ENCODE measurements at places on chromosomes 1 and 21.

DNA sequence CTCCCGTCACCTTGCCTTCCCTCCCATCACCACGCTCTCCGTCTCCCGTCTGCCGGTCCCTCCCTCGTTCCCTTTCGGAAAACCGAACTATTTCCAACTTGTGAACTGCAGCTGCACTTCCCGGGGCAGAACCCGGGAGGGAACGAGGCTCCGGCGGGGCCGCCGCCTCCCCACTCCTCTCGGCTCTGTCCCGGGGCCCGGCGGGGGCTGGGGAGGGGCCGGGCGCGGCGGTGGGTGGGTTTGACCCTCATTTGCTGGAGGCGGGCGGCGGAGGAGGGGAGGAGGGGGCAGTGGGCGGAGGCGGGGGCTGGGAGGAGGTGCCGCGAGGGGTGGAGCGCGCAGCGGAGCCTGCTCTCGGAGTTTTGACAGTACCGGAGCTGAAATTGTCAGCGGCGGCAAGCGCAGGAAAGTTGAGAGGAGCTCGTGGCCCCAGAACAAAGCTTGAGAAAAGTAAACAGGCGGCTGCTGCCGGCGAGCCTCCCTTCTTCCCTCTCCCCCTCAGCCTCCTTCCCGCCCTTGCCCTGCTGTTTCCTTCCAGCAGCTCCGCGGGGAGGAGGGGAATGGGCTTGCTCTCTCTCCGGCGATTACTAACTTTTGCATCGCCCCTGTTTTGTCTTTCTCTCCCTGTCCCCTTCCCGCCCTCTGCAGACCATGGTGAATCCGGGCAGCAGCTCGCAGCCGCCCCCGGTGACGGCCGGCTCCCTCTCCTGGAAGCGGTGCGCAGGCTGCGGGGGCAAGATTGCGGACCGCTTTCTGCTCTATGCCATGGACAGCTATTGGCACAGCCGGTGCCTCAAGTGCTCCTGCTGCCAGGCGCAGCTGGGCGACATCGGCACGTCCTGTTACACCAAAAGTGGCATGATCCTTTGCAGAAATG, 2.9 kb downstream of the LMO4 start:
- DNase-seq: peak; percentile 63

GRCh38 chr1:63935143-63935542, 161.3 kb downstream of the ROR1 start:
- DNase-seq: no peak

DNA sequence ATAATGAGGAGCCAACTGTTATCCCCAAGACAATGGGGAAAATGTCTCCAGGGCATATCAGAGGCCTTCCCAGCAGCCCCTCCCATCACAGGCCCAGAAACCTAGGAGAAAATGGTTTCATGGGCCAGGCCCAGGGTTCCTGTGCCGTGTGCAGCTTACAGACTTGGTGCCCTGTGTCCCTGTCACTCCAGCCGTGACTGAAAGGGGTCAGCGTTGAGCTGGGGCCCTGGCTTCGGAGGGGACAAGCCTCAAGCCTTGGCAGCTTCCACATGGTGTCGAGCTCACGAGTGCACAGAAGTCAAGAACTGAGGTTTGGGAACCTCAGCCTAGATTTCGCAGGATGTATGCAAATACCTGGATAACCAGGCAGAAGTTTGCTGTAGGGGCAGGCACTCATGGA, 18.1 kb downstream of the SIPA1L2 start:
- DNase-seq: no peak

DNA sequence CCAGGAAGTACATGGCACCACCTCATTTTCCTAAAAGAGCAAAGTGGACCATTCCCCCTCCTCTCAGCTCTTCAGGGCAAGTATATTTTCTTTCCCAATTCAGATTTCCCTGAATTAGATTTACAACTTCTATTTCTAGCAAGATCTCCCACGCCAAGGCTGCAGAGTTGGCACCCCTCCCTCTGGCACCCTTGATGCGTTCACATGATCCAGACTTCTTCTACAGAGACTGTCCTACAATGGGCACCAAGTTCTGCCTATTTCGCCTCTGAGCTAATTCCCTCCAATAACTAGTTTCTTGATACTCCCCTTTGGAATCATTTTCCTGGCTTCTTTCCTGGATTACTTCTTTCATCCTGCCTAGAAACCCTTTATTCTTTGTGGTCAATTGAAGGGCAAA, 122.0 kb downstream of the CDC7 start:
- no peak for DNase-seq

GRCh38 chr1:201307760-201308499, 24.6 kb downstream of the PKP1 start:
- DNase-seq: no peak

DNA sequence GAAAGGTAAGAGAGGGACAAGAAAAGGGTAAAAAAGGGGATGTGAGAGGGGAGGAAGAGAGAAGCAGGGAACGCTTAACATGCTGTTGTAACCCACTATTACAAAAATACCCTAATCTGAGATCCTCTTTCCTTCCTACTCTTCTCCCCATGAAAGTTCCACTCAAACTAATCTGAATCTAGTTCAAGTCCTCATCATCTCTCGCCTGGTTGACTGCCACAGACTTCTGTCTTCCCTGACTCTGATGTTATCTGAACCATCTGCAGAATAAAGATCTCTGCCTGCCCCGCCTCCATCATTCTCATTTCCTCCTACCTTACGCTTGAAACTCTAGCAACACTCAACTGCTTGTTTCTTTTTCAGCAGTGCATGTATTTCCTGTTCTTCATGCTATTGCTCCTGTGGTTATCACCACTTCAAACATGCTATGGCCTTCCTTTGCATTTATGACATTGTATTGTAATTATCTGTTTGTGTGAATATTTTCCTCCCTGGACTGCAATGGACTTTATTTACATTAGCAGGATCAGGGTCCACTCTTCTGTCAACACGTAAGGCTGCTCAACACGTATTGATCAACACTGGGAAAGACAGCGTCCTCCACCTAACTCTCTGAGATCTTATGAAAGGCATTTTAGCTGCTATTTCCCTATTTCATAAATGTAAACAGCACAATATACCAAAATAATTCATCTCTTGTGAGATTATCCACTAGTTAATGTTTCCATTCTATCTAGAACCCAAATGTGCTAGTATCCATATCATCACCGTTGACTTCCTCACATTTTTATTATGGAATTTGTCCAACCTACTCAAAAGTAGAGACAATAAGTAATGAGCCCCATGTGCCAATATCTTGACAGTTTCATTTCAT, 215.5 kb upstream of the USP25 start:
- no peak for DNase-seq

GRCh38 chr1:119544165-119544762, 37.3 kb downstream of the HSD3B1 start:
- no peak for DNase-seq

GRCh38 chr1:211938561-211938997, 96.8 kb downstream of the INTS7 start:
- DNase-seq: no peak

GRCh38 chr1:59788825-59789224, 25.9 kb upstream of the HOOK1 start:
- DNase-seq: peak; percentile 16

DNA sequence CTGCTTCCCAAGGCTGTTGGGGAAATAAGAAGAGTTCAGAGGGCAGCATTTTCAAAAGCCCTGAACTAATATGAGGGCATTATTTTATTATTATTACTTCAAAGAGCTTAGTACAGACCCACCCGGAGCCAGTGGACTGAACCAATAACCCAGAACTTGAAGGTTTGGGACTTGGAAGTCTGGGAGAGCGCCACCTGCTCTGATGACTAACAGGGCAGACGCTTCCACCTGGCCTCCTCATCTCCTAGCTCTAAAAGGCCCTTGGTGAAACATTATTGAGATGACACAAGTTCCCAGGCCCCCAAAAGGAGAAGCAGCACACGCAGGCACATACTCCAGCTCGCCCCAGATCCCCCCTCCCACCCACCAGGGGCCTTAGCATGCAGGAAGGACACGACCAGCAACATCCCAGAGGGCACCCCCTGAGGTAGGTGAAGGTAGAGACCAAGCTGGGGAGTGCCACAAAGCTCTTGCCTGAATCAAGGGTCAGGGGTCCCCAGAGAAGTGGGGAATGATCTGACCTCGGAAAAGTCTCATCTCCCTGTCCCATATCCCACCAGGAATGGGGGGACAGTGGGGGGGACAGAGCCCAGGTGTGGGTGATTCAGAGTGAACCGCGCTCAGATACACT, 1.3 kb downstream of the DLGAP3 start:
- DNase-seq: no peak

Measured in iris pigment epithelial cell (primary cell).